ENCODE measurements at places on chromosomes 4 and X. TPM values are rescaled to one million over a fixed set of nuclear protein-coding genes. Genes with fewer than 3 reads are reported as not detected.
A peak's percentile ranks its signal among the peaks of the same experiment; 100 is the strongest.

GRCh38 chr4:35238793-35239192, 1005.5 kb downstream of the ARAP2 start:
- no peaks in the 10 kb centered on the region for H3K36me3 ChIP-seq
- DNase-seq, result no peak
- no peak overlapping the region for H3K4me3 ChIP-seq
- no peak overlapping the region for H3K27ac ChIP-seq
- no peaks in the 10 kb centered on the region for H3K4me1 ChIP-seq
- no peaks in the 10 kb centered on the region for H3K27me3 ChIP-seq

- peak overlapping the region; percentile 6 for H3K4me3 ChIP-seq
- H3K36me3 ChIP-seq, result no peaks in the 10 kb centered on the region
- no peaks in the 10 kb centered on the region for H3K27me3 ChIP-seq
- peaks cover 61% of the 10 kb centered on the region for H3K4me1 ChIP-seq
- no peak for DNase-seq
Measured at GRCh38 chr4:47493238-47494123, 8.4 kb downstream of the ATP10D start.

- H3K4me3 ChIP-seq, result no peak overlapping the region
- H3K27me3 ChIP-seq, result no peaks in the 10 kb centered on the region
- no peak overlapping the region for H3K27ac ChIP-seq
- no peaks in the 10 kb centered on the region for H3K36me3 ChIP-seq
Measured at GRCh38 chr4:188596021-188596420, 456.8 kb downstream of the TRIML1 start.

DNA sequence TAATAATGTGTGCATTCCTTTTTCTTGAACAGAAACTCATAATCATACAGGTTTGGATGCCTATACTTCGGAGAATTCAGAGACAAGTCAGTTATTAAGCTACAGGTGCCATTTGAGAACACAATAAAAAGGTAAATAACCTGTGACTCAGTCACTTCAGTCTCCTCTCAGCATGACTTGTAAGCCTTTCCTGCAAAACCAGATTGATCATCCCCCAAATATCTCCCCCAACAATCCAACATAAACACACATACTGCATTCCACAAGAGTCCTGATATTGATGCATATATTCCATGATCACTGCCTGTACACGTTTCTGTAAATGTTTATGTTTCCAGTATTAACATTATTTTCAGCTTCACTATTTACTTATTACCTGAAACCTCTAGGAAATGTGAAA, 110.8 kb downstream of the PWWP3B start:
- no peak for DNase-seq
- no peak overlapping the region for H3K4me3 ChIP-seq
- H3K4me1 ChIP-seq, result no peaks in the 10 kb centered on the region
- H3K27me3 ChIP-seq, result no peaks in the 10 kb centered on the region

DNA sequence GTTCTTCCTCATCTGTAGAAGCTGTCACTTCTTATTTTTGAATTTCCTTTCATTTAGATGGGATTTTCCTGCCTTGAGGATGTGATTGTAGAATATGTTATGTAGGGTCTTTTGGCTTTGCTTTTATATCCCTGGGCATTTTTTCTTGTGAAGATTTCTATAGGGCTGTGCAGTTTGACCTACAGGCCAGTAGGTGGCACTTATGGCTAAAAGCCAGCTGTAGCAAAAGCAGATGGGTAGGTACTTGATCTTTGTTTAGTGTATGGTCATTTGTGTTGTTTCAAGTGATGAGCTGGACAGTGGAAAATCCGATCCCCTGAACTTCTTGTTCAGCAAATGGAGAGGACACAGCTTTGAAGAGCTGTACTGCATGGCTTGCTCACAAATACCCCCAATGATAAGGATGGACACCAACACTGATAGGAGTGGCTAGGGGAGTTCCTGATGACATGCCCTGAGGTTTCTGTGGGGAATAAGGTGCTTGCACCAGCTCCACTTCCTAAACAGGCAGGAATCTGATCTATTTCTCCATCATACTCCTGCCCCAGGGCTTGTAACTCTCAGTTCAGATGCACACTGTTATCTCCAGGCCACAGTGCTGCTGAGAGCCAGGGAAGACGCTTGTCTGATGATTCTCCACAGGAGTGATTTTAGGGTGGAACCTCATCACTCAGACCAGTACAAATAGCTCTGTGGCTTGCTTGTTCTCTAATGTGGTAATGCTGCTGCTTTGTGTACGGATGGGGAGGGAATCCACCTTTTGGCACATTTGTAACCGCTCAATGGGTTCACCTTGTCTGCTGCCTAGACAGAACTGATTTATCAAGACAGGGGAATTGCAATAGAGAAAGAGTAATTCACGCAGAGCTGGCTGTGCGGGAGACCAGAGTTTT, 417.1 kb upstream of the MAGEB16 start:
- H3K27ac ChIP-seq, result no peak overlapping the region
- no peaks in the 10 kb centered on the region for H3K4me1 ChIP-seq
- peak; percentile 71 for DNase-seq
- no peaks in the 10 kb centered on the region for H3K36me3 ChIP-seq

- H3K27ac ChIP-seq, result no peak overlapping the region
- H3K4me1 ChIP-seq, result no peaks in the 10 kb centered on the region
- H3K36me3 ChIP-seq, result no peaks in the 10 kb centered on the region
- no peak for DNase-seq
- no peaks in the 10 kb centered on the region for H3K27me3 ChIP-seq
- H3K4me3 ChIP-seq, result no peak overlapping the region
Measured at GRCh38 chrX:36407836-36408235, 488.3 kb downstream of the CFAP47 start.

DNA sequence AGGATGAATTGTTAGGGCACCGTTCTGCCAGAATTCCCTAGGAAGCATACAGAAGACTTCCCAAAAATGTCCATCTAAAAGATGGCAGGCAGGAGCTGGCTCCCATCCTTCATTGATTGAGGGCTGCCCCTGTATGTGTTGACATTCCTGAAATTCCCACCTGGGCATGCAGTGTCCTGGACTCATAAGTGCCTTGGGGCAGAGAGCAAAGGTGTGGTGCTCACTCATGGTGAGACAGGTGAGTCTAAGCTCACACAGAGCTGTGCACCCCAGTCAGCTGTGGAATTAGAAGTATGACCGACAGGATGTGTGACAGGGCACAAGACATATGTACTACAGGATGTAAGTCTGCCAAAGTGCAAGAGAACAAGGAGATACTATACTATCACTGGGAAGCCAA, 271.9 kb downstream of the MID1IP1 start:
- H3K4me3 ChIP-seq, result no peak overlapping the region
- H3K36me3 ChIP-seq, result no peaks in the 10 kb centered on the region
- H3K4me1 ChIP-seq, result no peaks in the 10 kb centered on the region
- DNase-seq, result no peak

DNA sequence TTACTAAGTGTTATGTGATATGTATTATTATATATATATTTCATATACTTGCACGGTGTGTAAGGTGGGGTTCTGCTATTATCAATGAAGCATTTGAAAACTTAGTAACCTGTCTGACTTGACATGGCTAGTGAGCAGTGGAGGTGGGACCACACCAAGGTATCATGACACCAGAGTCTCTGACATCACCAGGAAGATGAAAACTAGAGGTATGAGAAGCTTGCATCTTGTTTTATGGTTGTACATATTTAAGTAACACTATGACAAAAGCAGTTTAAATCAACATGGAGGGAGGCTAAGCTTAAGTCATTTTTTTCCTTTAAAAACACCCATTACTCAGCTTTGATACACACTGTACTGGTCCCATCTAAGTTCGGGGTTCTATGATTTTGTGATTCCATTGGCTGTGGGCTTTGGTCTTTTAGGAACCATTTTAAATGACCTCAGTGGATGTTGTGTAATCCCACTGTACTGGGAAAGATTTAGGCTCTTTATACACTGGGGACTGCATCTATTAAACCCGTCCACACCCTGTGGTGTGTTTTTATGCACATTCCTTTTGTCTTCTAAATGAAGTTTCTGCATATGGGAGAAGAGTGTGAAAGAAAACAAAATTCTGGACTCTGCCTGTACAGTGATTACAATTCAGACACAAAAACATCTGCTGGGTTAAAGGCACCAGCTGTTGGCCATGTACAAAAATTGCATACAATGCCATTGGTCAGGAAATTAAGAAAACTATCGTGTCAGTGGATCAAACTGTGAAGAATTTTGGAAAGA, 570.6 kb downstream of the SPRY1 start:
- no peaks in the 10 kb centered on the region for H3K36me3 ChIP-seq
- H3K27ac ChIP-seq, result no peak overlapping the region
- H3K4me1 ChIP-seq, result no peaks in the 10 kb centered on the region
- no peak for DNase-seq
- no peaks in the 10 kb centered on the region for H3K27me3 ChIP-seq

GRCh38 chr4:14608630-14609029, 393.7 kb upstream of the CPEB2 start:
- no peak overlapping the region for H3K4me3 ChIP-seq
- no peaks in the 10 kb centered on the region for H3K27me3 ChIP-seq
- H3K27ac ChIP-seq, result no peak overlapping the region
- no peaks in the 10 kb centered on the region for H3K36me3 ChIP-seq
- H3K4me1 ChIP-seq, result no peaks in the 10 kb centered on the region

DNA sequence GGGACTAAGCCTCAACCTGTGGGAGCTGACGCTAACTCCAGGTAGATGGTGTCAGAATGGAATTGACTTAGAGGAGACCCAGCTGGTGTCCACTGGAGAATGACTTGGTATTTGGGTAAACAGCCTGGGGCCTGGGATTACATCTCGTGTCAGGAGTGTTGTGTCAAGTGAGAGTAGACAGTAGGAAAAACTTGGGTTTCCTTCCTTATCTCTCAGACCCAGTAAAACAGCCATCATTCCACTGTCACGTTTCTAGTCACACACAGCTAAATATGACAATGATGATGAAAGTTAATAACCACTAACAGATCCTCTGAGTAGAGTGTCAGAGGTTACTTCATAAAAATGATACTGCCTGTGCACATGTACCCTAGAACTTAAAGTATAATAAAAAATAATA, 13.8 kb downstream of the ZNF674 start:
- H3K27ac ChIP-seq, result no peak overlapping the region
- DNase-seq, result no peak
- no peak overlapping the region for H3K4me3 ChIP-seq
- H3K4me1 ChIP-seq, result no peaks in the 10 kb centered on the region
- no peaks in the 10 kb centered on the region for H3K27me3 ChIP-seq
- H3K36me3 ChIP-seq, result no peaks in the 10 kb centered on the region

GRCh38 chr4:183263787-183264386, 56.2 kb downstream of the CLDN22 start:
- no peak overlapping the region for H3K27ac ChIP-seq
- H3K27me3 ChIP-seq, result no peaks in the 10 kb centered on the region
- H3K4me3 ChIP-seq, result no peak overlapping the region
- H3K4me1 ChIP-seq, result no peaks in the 10 kb centered on the region
- no peaks in the 10 kb centered on the region for H3K36me3 ChIP-seq
- DNase-seq, result no peak

- H3K36me3 ChIP-seq, result no peaks in the 10 kb centered on the region
- no peaks in the 10 kb centered on the region for H3K27me3 ChIP-seq
- no peak for DNase-seq
- H3K27ac ChIP-seq, result no peak overlapping the region
- H3K4me3 ChIP-seq, result no peak overlapping the region
Measured at GRCh38 chr4:7876201-7876875, 63.3 kb downstream of the AFAP1 start.

DNA sequence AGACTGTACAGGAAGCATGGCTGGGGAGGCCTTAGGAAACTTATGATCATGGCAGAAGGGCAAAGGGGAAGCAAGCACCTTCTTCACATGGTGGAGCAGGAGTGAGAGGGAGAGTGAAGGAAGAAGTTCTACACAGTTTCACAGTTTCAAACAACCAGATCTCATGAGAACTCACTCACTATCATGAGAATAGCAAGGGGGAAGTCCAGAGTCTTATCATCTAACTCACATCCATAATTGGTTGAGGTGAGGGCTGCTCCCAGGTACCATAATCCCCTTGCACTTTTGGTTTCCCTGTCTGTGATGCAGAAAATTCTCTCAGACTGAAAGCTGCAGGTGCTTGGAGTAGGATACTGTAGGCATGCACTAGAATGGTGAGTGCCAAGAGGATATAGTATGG, 233.8 kb upstream of the CPEB2 start:
- H3K4me1 ChIP-seq, result no peaks in the 10 kb centered on the region
- no peak overlapping the region for H3K27ac ChIP-seq
- no peak for DNase-seq
- no peak overlapping the region for H3K4me3 ChIP-seq
- H3K27me3 ChIP-seq, result no peaks in the 10 kb centered on the region

DNA sequence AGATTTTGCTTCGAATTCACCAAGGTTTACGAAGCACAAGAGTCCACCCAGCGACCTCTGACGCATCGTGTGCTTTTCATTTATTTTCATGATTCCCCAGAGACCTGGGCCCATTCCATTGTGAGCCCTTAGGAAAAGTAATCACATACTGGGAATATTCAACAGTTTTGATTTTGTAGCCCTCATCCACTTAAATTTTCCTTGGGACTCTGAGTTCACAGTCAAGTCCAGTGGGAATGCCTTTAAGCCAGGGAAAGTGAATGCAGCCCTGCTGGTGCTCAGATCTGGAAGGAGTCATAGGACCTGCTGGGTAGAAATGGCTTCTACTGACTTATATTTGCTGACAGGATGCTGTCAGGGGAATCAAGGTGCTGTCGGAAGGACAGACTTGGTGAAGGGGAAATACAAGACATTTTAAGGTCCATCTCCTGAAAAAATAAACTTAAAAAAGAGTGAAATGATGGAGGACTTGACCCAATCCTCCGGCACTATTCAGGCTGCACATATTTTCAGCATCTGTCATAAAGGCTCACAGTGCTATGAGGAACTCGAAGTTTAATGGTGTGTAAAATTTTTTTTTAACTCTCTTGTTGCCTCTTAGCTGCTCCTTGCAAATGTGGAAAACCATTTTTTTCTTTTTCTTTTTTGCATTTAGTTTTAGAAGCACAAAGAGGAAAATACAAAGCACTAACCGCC, 204.9 kb downstream of the MID1 start:
- no peak overlapping the region for H3K4me3 ChIP-seq
- no peak overlapping the region for H3K27ac ChIP-seq
- no peak for DNase-seq
- no peaks in the 10 kb centered on the region for H3K4me1 ChIP-seq
- no peaks in the 10 kb centered on the region for H3K27me3 ChIP-seq

The SNX25 gene
- 50.5 TPM for total RNA-seq

The TLR6 gene
- total RNA-seq, result 12.4 TPM

The GPRIN3 gene
- 0.63 TPM for total RNA-seq

The TNMD gene
- not detected for total RNA-seq
